Cardiac fibroblast (primary cell): ENCODE measurements at places on chromosomes 2 and 18.
A peak's percentile ranks its signal among the peaks of the same experiment; 100 is the strongest.

DNA sequence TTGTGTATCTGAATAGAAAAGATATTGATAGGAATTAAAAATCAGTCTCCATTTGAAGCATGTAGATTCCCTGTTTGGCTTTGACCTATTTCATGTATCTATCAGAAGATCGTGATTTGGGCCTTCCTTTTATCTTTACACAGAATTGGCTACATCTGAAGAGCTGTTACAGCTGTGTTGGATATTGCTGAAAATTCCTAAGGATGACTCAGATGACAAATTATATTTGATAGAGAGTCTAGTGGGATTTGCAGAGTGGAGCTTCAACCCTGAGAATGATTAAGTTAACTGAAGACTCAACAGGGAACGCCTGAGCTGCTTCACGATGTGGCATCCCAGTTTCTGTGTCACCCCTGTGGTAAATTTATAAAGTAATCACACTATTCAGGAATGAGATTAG, 4.9 kb upstream of the COL3A1 start:
- DNase-seq, result peak; percentile 57

DNA sequence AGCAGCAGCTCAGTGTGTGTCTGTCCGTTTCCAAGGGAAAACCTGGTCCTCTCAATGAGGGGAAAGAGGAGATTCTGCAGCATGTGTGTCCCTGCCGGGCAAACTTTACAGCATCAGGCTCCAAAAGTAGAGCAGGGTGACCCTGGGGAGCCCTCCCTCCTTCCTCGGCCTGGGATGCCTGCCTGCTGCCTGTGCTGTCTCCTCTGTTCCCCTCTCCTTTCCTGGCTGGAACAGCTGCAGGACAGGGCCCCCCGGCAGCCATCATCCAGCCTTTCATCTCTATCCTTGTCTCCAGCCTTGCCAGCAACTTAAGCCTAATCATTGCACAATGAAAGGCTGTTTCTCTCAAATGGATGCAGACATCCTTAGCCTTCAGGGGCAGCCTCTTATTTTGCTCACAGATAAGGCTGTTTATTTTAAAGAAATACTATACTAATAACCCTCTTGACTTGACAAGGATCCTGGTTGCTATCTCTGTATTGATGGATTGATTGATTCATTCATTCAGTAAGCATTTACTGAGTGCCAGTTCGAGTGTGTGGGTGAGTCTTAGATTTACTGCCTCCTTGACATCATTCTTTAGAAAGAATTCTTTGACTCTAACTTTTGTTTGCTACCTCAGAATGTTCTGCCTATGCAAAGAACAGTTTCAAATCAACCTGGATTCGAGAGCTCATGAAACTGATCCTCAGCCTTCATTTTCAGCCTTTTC, 40.6 kb upstream of the EDAR start:
- peak; percentile 6 for DNase-seq

- DNase-seq, result no peak
These were observed 407.9 kb downstream of the HRH4 start for GRCh38 chr18:24868311-24868710.

GRCh38 chr2:200575957-200576356, 9.9 kb upstream of the AOX1 start:
- peak; percentile 52 for DNase-seq

- DNase-seq, result peak; percentile 10
These were observed 663.7 kb upstream of the LRATD1 start for GRCh38 chr2:13968811-13969210.

- no peak for DNase-seq
These were observed 124.9 kb downstream of the PIGN start for GRCh38 chr18:62061821-62062478.

- peak; percentile 64 for DNase-seq
These were observed 20.0 kb upstream of the LPIN1 start for GRCh38 chr2:11726384-11726783.

DNA sequence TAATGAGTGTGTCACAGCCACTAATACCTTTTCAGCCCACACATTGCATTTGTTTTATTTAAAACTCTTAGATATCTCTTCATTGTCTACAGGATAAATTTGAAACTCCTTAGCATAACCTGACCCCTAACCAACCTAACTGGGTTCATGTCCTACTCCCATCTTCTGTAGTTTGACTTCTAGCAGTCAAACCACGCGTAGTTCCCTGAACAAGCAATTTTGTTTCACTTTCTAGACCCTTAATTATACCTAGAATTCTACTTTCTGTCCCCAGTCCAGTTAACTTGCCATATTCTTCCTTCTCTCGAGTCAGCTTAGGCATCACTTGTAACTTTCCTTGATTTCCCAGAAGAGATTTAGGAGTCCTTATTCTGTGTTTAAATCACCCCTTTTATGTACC, 55.1 kb downstream of the RBBP8 start:
- no peak for DNase-seq

GRCh38 chr2:24211408-24211807, 36.6 kb downstream of the FAM228A start:
- DNase-seq, result no peak

DNA sequence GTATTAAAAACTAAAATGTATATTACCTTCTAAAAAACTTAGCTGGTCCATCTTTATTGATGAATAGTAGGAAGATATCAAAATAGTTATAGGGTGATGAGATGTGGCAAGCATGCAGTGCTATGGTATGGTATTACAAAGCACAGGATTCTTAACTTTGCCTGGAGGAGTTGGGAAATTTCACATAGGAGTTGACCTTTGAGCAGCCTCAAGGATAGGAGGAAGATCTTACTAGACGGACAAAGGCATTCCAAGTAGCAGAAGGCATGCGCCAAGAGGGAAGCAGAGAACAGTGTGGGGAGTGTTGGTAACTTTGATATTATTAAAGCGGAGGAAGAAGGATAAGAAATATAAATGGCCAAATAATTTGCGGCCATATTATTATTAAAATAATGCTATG, 60.0 kb downstream of the TTC21B start:
- no peak for DNase-seq

- DNase-seq, result no peak
These were observed 168.2 kb upstream of the MYCN start for GRCh38 chr2:15772086-15772595.
